ENCODE measurements at places on chromosomes 13 and 19.

- no peak for DNase-seq
Measured at GRCh38 chr13:74571811-74572210, 437.6 kb upstream of the KLF12 start.

DNA sequence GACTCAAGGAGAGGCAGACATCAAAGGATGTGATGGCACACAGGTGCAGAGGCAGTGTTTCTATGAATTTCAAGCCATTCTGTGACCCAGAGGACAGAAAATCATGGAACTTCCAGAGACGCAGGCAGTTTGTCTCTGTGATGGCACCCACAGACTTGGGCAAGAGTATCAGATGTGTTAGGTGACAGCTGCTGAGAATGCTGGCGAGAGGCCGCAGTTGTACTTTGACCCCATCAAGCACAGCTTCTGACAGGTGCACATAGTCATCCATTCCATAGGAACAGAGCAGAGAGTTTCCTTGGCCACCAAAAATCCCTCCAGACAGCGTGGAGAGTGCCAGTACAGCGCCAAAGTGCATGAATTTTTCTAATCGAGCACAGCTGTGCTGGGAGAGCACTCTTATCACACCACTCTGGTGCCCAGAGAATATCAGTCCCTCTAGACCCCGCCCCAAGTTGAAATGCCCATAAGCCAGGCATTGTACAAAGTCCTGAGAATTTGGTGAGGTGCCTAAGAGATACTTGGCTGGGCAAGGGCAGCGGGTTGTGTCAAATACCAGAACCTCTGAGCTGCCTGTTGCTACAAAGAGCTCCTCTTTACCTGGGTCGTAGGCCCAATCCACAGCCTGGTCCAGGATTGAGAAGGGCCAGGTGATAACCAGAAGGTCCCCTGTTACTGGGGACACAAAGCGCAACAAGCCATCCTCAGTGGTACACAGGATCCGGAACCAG is 12.4 kb downstream of the WDR87 start:
- no peak for DNase-seq

DNA sequence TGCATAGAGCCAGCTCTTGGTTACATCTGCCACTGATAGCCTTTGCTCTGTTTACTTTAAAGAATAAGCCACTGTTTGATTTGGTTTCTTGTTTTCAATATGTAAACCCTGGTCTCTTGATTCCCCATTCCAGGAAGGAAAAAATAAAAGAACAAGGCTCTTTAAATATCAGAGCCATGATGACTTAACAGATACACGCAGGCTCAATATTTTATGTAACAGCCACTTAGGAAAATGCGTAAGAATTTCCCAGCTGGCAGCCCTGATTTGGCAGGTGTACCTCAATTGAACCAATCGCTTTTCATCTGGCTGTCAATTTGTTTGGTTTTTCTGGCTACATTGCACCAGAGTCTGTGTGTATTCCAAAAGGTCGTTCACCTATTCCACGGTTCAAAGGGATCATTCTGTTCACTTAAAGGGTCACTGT is 65.6 kb downstream of the IRS2 start:
- DNase-seq: peak; percentile 18

- DNase-seq: no peak
Measured at GRCh38 chr13:99433543-99434075, 67.7 kb upstream of the TM9SF2 start.

GRCh38 chr13:110217085-110217484 is 89.9 kb downstream of the COL4A1 start:
- no peak for DNase-seq

- no peak for DNase-seq
Measured at GRCh38 chr13:59607780-59608233, 555.9 kb downstream of the DIAPH3 start.

DNA sequence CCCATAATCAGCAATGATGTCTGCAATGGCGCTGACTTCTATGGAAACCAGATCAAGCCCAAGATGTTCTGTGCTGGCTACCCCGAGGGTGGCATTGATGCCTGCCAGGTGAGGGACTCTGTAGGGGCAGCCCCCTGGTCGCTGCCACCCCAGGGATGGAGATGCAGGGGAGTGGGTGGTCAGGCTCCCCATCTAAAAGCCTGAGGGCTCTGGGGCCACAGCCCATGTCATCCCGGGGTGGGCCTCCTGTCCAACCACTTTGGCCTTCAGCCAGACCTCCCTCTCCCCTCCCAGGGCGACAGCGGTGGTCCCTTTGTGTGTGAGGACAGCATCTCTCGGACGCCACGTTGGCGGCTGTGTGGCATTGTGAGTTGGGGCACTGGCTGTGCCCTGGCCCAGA is 24.1 kb downstream of the HPN start:
- DNase-seq: no peak

DNA sequence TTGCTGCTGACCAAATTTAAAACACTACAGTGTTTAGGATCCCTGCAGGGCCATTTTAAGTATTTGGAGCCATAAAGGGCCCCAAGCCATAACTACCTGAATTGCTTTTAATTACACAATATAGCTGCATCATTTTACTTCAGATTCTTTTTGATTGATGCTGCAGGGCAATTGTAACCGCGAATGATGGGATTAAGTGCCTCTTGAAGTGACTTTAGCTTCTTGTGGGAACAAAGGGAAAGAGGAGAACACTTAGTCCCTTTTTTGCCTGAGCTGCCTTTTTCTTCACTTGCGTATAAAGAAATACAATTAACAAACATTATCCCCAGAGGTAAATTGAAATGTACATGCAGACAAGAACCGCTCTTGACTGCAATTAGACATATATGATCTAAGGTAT is 228.5 kb downstream of the ZIC5 start:
- peak; percentile 98 for DNase-seq

GRCh38 chr13:78611040-78611439 is 7.7 kb upstream of the POU4F1 start:
- DNase-seq: no peak

- DNase-seq: no peak
Measured at GRCh38 chr13:37775871-37776270, 93.7 kb downstream of the TRPC4 start.

DNA sequence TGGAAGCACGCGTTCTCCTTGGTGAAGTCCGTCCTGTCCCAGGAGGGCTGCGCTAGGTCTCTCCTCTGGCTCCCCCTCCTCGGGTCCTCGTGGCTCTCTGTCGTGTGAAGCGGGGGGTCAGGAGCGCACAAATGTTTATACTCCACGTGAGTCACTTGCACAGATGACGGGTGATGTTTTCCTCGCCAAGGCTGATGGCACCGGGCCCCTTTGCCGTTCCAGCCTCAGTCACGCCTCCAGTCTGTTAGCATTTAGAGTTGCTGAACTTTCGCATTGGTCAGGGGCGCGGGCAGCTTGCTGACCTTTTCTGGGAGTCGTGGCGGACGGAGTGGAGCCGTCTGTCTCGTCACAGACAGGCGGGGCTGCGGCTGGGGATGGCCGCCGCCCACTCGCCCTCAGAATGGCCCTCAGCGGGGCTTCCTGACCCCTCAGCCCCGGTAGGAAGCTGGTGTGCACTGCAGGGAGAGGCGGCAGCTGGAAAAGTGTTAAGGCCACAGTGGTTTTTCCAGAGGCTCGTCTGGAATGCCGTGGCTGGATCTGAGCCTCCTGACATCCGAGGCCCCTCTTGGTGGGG is 13.7 kb downstream of the KLHL26 start:
- no peak for DNase-seq

DNA sequence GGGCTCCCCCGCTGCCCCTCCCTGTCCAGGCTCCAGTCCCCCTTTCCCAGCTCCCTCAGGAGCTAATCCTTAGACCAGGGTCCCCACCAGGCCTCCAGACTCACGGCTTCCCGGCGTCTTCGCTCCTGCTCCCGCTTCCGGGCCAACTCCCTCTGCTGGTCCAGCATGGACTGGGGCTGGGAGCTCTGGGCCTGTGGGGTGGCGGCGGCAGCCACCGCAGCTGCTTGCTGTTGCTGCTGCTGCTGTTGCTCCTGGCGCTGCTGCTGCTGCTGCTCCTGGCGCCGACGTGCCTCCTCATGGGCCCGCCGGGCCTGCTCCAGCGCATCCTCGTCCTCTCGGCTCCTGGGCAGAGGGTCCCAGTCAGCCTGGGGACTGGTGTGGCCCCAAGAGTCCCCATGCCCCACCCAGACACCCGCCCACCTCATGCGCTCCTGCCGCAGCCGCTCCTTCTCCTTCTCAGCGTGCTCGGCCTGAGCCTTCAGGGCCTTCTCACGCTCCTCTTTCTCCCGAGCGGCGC is 6.4 kb upstream of the EPHX3 start:
- DNase-seq: no peak

DNA sequence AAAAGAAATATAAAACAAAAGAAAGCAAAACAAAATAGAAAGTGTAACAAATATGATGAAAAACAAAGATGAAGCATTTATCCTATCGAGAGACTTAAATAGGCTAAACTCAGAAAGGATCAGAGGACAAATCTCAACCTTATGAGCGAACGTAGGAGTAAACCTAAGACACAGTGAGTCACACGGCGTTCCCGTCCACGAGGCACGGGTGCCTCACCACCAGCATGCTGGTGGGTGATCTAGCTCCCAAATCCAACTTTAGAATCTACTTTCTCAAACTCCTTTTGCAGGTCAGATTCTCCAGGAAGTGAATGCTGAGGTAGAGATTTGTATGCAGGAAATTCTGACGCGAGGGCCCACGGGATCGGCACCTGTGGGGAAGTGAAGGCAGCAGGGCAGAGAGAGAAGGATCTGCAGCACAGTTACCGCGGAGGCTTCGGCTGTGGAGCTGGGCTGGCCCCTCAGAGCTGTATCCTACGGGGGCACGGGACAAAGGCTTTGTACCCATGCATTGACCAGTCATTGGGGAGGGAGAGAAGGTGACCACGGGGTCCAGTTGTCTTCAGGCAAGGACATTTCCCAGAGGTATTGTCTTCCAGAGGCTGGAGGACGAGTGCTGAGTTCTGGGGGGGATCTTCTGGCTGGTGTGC is 7.5 kb upstream of the MIER2 start:
- DNase-seq: no peak

DNA sequence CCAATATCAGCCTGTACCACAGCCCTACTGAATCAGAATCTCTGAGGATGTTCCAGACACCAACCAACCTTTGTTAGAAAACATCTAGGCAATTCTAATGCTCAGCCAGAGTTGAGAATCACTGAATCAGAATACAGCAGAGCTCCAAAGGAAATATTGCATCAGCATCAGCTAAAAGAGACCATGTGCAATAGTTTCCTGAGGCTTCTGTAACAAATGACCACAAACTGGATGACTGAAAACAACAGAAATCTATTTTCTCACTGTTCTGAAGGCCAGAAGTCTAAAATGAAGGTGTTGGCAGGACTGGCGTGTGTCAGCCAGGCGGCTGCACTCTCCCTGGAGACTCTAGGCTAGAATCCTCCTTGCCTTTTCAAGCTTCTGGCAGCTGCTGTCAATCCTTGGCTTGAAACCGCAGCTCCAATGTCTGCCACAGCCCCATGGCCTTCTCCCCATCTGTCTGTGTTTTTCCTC is 1.2 kb upstream of the DCT start:
- DNase-seq: no peak

- no peak for DNase-seq
Measured at GRCh38 chr13:42561752-42562467, 12.0 kb upstream of the TNFSF11 start.

- DNase-seq: no peak
Measured at GRCh38 chr13:32115066-32115465, 83.5 kb downstream of the FRY start.

- no peak for DNase-seq
Measured at GRCh38 chr13:36332986-36333385, 13.2 kb downstream of the SPART start.

All from NCI-H1436 treated with DMSO at 0.1 percent for 48 hours (cell line).